Stimulated activated naive CD4-positive, alpha-beta T cell (primary cell): ENCODE measurements at places on chromosomes 7 and 10.

DNA sequence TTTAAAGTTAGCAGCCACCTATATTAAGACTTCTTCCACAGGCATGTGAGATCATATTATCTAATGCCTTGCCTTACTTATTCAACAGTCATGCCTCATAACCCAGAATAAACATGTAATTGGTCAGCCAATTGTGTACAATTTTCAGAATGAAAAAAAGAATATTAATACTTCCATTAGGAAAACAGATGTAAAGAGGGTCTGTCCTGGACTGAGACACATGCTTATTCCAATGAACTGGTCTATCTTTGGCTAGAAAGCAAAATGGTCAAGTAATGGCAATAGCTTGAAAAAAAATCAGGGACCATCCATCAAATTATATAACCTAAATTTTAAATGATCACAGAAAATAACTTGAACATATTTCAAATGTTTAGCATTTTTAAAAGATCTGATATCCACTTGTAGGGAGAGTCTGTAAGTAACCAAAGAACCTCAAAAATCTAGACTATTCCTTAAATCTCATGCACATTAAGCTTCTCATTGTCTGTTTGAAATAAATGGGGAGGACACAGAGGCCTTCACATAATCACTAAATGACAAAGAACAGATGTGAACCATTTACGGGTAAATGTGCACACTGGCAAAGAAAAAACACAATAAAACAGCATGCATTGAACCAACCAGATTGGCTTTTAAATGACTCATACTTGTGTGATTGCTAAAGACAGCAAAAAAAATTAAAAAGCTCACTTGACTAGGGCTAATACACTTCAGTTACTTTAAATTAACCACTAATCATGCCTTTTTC, 568.8 kb upstream of the PCDH15 start:
- DNase-seq: no peak

DNA sequence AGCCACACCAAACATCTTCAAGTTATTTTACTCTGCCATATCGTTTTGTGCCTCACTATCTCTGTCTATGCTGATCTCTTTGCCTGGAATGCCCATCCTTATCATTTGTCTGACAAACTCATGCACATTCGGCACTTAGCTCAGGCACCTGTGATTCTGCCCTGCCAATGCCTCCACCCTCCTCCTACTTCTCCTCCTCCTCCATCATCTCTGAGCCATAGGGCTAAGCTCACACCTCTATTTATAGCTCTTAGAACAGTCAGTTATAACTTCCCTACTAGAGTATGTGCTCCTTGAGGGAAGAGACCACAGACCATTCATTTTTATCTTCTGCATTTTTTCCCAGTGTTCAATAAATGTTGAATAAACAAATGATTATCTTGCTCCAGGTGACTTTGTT, 51.2 kb upstream of the CDK13 start:
- DNase-seq: no peak

DNA sequence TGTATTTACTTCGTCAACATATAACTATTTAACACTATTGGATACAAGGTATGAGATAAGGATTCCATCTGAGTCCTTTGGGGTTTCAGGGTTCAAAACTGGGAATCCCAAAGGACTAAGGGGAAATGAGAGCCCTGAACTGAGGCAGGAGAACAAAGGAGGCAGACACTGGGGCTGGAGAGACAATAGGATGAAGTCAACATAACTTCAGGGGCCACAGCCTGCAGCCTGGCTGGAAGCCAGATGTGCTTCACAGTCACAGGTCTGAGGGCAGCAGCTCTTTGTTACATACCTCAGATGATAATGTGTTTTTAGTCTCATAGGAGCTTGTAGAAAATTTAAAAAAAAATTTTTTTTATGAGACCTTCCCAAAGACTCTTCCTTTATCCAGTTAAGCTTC, 73.3 kb downstream of the NRF1 start:
- no peak for DNase-seq

- no peak for DNase-seq
Measured at GRCh38 chr10:115829521-115830205, 443.3 kb downstream of the GFRA1 start.
